ENCODE measurements at places on chromosomes 1 and 21.

- H3K4me3 ChIP-seq: no peak overlapping the region
- no peaks in the 10 kb centered on the region for H3K4me1 ChIP-seq
- H3K27me3 ChIP-seq: no peaks in the 10 kb centered on the region
- DNase-seq: no peak
- no peak overlapping the region for H3K27ac ChIP-seq
Measured at GRCh38 chr1:198151688-198152087, 5.1 kb upstream of the NEK7 start.

DNA sequence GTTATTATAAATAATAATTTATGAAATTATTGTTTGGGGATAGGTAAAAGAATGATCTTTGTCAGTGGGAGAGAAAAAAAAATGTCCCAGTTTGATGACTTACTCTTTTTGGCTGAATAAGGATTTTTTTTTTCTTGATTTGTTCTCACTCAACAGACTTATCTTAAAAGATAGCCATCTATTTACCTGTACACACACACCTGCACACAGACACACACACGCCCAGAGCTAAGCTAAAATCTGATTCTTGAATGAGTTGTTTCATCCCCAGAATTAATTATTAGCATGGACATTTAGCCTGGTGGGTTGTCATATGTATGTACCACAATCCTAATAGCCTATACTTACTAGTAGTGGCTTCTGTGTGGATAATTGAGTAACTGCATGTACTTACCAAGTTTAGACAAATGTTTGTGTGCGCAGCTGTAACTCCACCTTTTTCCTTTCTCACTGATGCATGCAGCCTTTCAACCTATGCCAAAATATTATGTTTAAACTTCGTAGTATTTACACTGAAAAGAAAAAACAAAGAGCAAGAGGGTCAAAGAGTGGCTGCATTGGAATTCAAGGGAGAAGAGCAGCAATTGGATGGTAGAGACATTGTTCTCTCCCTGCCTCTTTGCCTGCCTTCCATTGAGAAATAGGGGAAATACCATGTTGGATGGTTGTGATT lies 174.3 kb downstream of the ADGRL2 start:
- H3K4me3 ChIP-seq: no peak overlapping the region
- H3K36me3 ChIP-seq: peaks cover 20% of the 10 kb centered on the region
- H3K4me1 ChIP-seq: peaks cover 4% of the 10 kb centered on the region
- DNase-seq: no peak
- H3K27me3 ChIP-seq: no peaks in the 10 kb centered on the region

GRCh38 chr1:43558346-43558841 lies 27.7 kb downstream of the PTPRF start:
- peaks cover 42% of the 10 kb centered on the region for H3K36me3 ChIP-seq
- H3K27me3 ChIP-seq: no peaks in the 10 kb centered on the region
- peaks cover 3% of the 10 kb centered on the region for H3K4me1 ChIP-seq
- H3K27ac ChIP-seq: no peak overlapping the region
- peak; percentile 62 for DNase-seq

DNA sequence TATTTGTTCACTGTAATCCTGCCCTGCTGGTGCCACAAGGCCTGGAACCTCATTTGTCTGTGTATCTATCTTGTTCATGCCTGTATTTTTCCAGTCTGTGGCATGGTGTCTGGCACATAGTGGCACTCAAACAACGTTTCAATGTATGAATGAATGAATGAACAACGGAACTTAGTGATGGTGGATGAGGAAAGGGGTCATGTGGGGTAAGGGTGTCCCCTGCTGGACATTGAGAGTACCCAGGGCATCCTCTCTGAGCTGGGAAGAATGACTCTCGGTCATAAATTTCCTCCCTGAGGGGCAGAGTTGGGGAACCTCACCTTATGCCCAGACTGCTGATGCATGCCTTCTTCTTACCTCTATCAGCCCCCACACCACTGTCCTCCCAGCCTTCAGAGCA lies 18.9 kb upstream of the ZNF683 start:
- peak; percentile 60 for DNase-seq
- H3K4me3 ChIP-seq: no peak overlapping the region
- no peaks in the 10 kb centered on the region for H3K27me3 ChIP-seq
- H3K4me1 ChIP-seq: peaks cover 2% of the 10 kb centered on the region
- H3K27ac ChIP-seq: no peak overlapping the region

DNA sequence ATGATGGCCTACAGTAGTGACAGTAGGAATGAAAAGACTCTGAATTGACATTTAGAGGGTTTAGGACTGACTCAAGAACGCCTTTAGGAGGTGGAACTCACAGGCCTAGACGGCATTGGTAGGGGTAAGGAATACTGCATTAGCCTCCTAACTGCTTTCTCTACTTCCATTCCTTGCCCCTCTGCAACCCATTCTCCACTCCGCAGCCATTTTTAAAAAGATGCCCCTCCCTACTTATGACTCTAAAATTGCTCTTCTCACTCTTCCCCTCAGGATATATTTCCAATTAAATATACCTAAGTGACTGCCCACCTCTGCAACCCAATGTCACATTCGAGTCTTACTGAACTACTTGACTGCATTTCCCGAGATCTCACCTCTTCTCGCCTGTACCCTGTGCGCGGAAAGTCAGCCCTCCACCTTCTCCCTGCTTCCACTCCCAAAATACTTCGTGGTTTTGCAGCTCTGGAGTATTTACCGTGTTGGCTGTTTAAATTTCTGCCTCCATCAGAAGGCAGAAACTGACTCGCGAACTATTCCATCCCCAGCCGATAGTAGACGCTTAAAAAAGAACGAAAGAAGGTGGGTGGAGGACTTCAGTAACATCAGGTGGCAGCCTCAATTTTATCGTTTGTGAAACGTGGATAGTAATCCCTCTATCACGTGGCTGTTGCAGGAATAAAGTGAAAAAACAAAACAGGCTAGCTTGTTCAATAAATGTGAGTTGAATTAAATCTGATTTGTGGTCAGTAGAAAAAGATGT lies 1.1 kb upstream of the YBX1 start:
- H3K36me3 ChIP-seq: peaks cover 32% of the 10 kb centered on the region
- peak overlapping the region; percentile 97 for H3K4me3 ChIP-seq
- H3K27me3 ChIP-seq: no peaks in the 10 kb centered on the region
- peaks cover 2% of the 10 kb centered on the region for H3K4me1 ChIP-seq
- no peak overlapping the region for H3K27ac ChIP-seq

DNA sequence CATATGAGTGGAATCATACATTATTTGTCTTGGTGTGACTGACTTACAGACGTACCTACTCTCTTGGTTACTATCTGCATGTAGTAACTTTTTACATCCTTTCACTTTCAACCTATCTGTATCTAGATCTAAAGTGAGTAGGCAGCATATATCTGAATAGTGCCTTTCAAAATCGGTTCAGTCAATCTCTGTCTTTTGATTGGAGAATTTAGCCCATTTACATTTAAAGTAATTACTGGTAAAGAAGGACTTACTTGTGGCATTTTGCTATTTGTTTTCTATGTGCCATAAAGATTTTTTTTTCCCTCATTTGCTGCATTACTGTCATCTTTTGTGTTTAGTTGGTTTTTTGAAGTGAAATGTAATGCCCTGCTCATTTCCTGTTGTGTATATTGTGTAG lies 14.2 kb downstream of the UTS2 start:
- H3K36me3 ChIP-seq: peaks cover 31% of the 10 kb centered on the region
- no peak for DNase-seq
- H3K27ac ChIP-seq: no peak overlapping the region
- no peaks in the 10 kb centered on the region for H3K27me3 ChIP-seq
- H3K4me1 ChIP-seq: no peaks in the 10 kb centered on the region

DNA sequence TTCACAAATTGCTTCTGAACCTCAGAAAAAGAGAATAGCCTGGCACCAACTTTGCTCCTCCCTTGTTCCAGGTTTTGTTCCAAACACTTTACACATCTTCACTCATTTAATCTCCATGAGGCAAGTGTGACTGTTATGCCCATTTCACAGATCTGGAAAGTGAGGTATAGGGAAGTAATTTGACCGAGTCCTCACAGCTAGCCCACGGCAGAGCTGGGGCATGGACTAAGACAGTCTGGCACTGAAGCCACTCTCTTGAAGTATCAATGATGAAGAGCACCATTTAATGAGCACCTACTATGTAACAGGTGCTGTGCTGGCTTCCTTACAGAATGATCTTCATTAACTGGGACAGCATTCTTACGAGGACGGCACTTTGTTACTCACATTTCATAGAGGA lies 19.0 kb downstream of the C1QB start:
- DNase-seq: no peak
- no peaks in the 10 kb centered on the region for H3K27me3 ChIP-seq
- H3K36me3 ChIP-seq: no peaks in the 10 kb centered on the region
- no peak overlapping the region for H3K27ac ChIP-seq

DNA sequence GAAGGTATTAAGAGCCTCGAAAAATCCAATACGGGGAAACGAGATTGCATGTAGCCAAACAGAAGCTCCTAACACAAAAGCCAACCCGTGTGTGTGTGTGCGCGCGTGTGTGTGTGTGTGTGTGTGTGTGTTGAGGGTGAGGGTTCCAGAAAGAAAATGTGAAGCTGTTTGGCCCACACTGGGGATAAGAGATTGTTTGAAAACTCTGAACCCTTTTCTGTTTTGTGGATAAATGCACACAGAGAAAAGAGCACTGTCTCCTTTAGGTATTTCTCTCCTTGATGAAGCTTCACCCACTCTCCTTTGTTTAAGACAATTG lies 1.9 kb downstream of the WLS start:
- H3K4me1 ChIP-seq: no peaks in the 10 kb centered on the region
- no peak for DNase-seq
- H3K36me3 ChIP-seq: no peaks in the 10 kb centered on the region
- H3K27ac ChIP-seq: no peak overlapping the region
- peaks cover 53% of the 10 kb centered on the region for H3K27me3 ChIP-seq

DNA sequence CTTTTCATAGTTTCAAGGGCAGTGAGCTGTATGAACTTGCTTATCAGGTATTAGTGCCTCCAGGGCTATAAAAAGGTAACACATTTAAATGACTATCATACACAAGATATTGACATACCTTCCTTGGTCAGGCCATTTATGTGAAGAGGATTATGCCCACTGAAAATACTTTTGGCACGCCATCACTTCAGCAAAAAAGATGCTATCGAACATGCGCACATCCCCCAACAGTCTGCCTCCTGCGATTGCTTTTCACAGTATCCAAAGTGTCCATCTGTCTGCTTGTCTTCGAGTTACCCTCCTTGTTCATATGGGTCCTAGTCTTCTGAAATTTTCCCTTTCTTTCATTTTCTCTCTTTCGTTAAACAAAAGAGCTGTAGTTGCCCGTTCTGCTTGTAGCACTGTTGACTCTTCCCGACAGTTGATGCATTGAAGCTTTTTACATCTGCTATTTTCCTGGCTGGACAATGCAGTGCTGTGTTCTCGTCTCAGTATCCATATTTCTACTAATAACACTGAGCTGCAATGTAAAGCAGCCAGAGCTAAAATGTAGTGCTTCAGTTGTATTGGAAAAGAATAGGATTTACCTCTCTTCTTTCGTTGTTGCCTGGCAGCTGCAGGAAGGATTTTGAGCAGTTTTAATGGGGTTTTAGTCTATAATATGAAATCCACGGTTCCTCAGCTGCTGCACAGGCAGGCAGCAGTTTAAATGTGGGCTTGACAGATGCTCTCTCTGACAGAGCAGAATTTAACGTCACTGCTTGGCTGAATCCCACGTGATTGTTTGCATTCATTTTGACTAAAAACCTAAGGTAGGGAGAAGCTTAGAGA lies at the start of gene B3GALT2:
Gene B3GALT2 (minus strand): TSS at position 713 of the 831 bp plus-strand sequence. CDS start 5,051 bp downstream, outside the sequence.
- peaks cover 5% of the 10 kb centered on the region for H3K36me3 ChIP-seq
- DNase-seq: no peak
- no peak within 1 kb of the TSS for H3K4me3 ChIP-seq
- no peaks in the 10 kb centered on the region for H3K4me1 ChIP-seq

DNA sequence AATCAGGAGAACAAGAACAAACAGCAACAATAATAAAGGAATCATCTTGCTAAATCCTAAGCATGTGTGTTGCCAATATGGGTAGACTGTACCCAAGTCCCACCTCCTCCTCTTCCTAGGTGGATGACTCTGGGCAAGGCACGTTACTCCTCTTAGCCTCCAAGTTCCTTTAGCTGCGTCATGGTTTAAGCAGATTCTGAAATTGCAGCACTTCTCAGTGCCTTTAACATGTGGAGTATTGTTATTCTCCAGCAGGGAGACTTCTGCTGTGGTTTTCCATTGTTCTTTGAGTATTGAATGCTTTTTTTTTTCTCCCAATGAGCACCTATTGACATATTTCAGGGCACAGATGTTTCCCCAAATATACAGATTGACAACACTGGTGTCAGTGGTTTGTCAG lies 15.5 kb downstream of the ARHGEF10L start:
- H3K4me3 ChIP-seq: no peak overlapping the region
- DNase-seq: no peak
- H3K27ac ChIP-seq: no peak overlapping the region

DNA sequence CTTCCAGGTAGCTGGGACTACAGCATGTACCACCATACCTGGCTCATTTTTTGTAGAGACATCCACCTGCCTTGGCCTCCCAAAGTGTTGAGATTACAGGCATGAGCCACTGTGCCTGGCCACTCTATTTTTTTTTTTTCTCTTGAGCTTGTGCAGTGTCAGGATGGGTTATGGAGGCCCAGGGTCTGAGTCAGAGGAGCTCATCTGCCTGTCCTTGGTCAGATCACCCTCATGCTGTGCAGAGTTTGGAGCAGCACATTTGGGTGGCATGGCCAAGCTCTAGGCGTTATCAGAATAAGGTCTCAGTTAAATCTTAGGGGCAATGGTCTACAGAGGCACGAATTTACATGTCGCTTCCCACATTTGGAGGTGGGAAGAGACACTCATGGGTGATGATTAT lies 16.9 kb downstream of the METTL13 start:
- no peak overlapping the region for H3K4me3 ChIP-seq
- DNase-seq: no peak
- no peaks in the 10 kb centered on the region for H3K27me3 ChIP-seq
- no peak overlapping the region for H3K27ac ChIP-seq
- H3K4me1 ChIP-seq: 0 out of 2 replicates have a peak, but pooled peaks cover 2% of the 10 kb centered on the region
- peaks cover 33% of the 10 kb centered on the region for H3K36me3 ChIP-seq

DNA sequence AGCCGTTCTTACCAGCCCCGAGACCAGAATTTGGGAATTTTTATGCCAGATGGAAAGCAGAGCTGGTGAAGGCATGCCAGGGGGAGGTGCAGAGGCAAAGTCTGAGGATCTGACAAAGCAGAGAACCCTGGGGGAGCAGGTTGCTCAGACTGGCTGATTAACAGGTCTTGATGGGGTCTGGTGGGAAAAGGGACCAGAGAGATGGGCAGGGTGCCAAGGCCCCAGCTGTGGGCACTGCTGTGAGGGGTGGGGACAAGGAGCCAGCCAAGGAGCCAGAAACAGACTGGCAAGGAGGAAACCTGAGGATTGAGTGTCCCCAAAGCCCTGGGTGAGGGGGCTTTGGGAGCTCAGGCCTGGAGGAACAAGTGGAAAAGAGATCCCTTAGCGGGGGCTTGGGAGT lies 21.4 kb downstream of the RPS6KA1 start:
- no peaks in the 10 kb centered on the region for H3K4me1 ChIP-seq
- no peak overlapping the region for H3K4me3 ChIP-seq
- peaks cover 6% of the 10 kb centered on the region for H3K36me3 ChIP-seq
- DNase-seq: no peak
- H3K27ac ChIP-seq: no peak overlapping the region
- no peaks in the 10 kb centered on the region for H3K27me3 ChIP-seq

GRCh38 chr1:97758541-97759057 lies 162.2 kb downstream of the DPYD start:
- no peak overlapping the region for H3K4me3 ChIP-seq
- no peaks in the 10 kb centered on the region for H3K4me1 ChIP-seq
- H3K27me3 ChIP-seq: no peaks in the 10 kb centered on the region

- no peak overlapping the region for H3K27ac ChIP-seq
- peak; percentile 93 for DNase-seq
- no peak overlapping the region for H3K4me3 ChIP-seq
- peaks cover 5% of the 10 kb centered on the region for H3K4me1 ChIP-seq
- H3K36me3 ChIP-seq: no peaks in the 10 kb centered on the region
Measured at GRCh38 chr1:153538315-153538821, 2.4 kb downstream of the S100A5 start.

All from H9 (cell line).